ENCODE measurements at places on chromosomes 5 and 9. TPM values are rescaled to one million over a fixed set of nuclear protein-coding genes. Genes with fewer than 3 reads are reported as not detected.

GBGT1 gene
- 2.0 TPM for polyA plus RNA-seq

CHSY3 gene
- polyA plus RNA-seq: 5.0 TPM

PCA3 gene
- 0.96 TPM for polyA plus RNA-seq

PCDHA10 gene
- 0.62 TPM for polyA plus RNA-seq

IGFBPL1 gene
- polyA plus RNA-seq: 1.9 TPM
